SHP77 (cell line): ENCODE measurements at places on chromosomes 2 and 18.

DNA sequence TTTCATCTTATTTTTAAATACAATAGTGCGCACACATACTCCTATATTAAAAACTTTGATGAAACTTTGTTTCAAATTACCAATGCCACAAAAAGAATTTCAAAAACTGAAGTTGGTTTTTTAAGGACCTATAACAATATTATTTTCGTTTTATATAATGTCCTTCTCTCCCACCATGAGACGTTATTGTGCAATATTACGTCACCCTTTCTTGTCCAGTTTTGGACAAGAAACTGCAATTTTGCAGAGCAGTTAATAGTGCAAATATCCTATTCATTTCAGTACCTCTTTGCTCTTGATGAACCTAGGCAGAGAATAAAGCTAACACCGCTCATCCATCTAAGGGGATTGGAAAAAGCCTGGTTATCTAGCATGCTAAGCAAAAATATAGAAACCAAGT lies 9.7 kb upstream of the ZNF516 start:
- DNase-seq, result no peak

- no peak for DNase-seq
Measured at GRCh38 chr18:10226971-10227370, 227.5 kb upstream of the APCDD1 start.

GRCh38 chr2:195029804-195030654 lies 627.0 kb upstream of the SLC39A10 start:
- DNase-seq, result no peak

- no peak for DNase-seq
Measured at GRCh38 chr18:24049142-24049541, 34.6 kb downstream of the TTC39C start.

DNA sequence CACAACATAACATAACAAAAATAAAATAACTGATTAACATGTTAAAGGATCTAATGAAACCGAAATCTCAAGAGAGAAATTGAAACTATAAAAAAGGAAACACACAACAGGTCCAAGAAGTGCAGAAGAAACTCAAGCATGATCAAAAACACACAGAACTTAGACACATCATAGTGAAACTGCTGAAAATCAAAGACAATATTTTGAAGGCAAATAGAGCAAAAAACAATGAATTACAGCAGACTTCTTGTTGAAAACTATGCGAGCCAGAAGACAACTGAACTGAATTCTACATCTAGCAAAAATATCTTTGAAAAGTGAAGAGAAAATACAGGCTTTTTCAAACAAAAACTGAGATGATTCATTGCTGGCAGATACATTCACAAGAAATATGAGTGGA lies 61.3 kb downstream of the UGP2 start:
- DNase-seq, result no peak

DNA sequence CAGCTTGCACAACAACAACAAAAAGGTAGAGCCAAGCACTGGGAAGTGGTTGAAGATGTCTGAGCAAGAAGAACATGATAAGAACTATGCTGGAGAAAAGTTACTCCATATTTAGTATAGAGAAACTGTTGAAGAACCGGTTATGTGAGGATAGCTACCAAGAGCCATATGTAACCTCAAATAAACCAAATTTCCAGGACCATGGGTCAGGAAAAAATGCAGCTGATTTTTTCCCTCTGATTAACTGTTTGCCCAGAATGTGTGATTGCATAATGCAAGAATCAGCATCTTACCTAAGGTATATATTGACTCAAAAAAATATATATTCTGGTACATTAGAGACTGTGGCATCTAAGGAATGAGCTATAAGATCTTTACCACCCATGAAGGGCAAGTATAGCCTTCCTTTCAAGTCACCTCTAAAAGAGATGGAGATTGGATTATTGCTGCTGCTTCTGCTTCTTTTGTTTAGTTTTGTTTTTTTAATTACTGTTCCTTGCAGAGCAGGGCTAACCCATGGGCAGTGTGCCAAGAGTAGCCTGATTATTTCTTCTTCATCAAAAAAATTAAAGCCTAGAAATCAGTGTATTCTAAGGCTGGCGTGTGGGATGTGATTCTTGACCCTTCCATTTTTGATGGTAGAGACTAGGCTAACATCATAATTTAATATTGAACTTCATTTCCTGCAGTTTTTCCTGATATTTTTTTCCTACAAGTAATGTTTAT lies 76.9 kb upstream of the MAP3K20 start:
- no peak for DNase-seq

- no peak for DNase-seq
Measured at GRCh38 chr2:60536746-60537145, 16.7 kb downstream of the BCL11A start.
